GOT3 (cell line): ENCODE measurements at places on chromosomes 12 and 14.

DNA sequence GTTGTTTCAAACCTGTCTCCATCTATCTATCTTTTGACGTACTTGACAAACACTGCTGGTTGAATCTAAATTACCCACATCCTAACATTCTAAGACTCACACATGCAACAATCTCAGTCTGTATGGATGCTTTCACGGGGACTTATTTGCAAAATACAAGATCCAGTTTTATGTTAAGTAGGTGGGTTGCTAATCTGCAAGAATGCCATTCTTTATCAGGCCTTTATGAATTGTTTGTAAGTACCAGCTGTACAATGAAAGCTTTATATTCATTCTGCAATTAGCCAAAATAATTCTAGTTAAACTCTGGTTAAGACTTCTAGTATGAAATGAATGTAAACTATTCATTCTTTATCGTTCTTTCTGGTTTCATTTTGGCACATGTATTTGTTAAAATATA lies 135.1 kb downstream of the NAV3 start:
- no peak for DNase-seq

DNA sequence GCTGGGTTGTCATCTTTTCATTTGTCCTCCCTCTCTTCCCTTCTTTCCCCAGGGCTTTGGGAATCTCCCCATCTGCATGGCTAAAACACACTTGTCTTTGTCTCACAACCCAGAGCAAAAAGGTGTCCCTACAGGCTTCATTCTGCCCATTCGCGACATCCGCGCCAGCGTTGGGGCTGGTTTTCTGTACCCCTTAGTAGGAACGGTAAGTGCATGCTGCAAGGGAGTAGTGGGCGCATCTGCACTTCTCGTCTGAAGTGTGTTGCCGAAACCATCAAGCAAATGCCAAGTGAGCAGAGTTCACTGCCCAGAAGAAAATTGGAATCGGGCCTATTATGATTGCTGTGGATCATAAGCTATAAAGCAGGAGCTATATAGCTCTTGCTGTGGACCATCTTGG lies 10.6 kb upstream of the AKAP5 start:
- no peak for DNase-seq

DNA sequence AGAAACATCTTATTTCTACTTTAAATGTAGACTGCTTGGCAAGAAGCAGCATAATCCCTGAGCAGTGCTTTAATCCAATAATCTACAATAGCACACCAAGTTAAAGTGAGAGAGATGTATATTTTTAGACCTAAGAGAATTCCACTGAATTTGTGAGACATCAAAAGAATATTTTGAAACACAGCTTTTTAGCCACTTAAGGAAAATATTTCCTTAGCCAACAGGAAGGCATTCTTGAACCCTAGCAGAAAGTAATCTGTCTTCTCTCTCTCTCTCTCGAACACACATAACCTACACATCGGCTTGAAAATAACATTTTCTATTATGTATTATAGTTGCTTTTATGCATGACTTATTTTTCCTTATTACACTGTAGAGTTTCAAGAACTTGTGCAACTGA lies 34.0 kb downstream of the KITLG start:
- no peak for DNase-seq

DNA sequence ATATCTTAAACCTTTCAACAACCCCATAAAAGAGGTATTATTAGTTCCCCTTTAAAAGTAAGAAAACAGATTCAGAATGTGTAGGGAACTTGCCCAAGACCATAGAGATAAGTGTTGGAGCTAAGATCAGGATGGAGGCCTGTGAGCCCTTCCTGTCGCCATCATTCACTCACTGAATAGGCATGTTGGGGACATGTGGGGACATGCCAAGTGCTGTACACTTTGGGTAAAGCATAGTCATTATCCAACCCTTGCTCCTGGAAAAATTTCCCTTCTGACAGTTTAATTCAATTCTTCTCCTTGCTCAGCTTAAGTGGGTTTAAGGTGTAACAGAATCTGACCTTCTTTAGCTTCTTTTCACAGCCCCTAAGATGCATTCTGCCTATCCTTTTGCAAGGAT lies 28.0 kb upstream of the C12orf42 start:
- no peak for DNase-seq

GRCh38 chr12:11778713-11779685 lies 129.5 kb downstream of the ETV6 start:
- DNase-seq, result no peak

GRCh38 chr12:91493308-91493707 lies 310.7 kb upstream of the DCN start:
- no peak for DNase-seq
